ENCODE measurements at places on chromosomes 11 and 22.

DNA sequence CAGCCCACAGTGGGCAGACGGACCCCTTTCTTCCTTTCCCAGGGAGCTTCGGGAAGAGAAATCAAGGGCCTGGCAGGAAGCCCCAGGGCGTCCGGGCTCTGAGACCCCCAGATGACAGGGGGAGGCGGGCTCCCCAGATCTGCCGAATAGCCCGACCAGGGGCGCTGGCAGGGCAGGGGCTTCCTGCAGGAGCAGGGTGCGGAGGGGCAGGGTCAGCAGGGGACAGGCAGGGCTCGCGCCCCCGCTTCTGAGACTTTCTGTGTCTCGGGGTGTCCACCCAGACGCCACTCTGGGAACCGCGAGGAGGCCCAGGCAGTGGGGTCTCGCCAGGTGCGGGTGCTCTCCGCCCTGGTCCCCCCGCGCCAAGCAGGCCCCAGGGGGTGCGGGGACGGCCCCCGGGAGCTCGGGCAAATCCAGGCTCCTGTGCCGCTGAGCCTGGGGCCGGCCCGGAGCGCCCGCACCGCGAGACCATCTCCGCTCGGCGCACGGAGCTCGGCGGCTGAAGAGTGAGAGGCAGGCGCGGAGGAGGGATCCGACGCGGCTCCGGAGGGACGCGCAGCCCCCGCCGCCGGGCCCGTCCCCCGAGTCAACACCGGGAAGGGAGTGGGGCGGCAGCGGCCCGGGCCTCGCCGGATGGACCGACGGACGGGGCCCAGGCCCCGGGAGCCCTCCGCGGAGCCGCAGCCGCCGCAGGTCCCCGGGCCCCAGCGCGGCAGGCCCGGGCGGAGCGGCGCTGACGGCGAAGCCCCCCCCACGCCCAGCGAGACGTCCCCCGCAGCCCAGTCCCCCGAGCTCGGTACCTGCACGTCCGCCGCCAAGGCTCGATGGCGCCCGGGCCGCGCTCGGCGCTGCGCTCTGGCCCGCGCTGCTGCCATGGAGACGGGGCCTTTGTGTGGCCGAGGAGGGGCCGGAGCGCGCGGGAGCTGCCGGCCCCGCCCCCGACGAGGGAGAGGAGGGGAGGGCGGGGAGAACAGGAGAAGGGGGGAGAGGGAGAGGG is at the start of gene PLXNB2:
Gene PLXNB2 (minus strand): TSS at position 894 of the 997 bp plus-strand sequence. CDS start 17,062 bp downstream, outside the sequence.
- no peaks in the 10 kb centered on the region for H3K36me3 ChIP-seq
- no peak for DNase-seq
- H3K27ac ChIP-seq = no peak within 1 kb of the TSS
- peak within 1 kb of the TSS; percentile 66 for H3K4me3 ChIP-seq
- H3K4me1 ChIP-seq = peaks cover 5% of the 10 kb centered on the region
- peaks cover 23% of the 10 kb centered on the region for H3K27me3 ChIP-seq

GRCh38 chr22:42397332-42398249 is 34.6 kb downstream of the NFAM1 start:
- DNase-seq = no peak
- H3K4me3 ChIP-seq = no peak overlapping the region
- peaks cover 14% of the 10 kb centered on the region for H3K4me1 ChIP-seq
- H3K27me3 ChIP-seq = no peaks in the 10 kb centered on the region
- no peak overlapping the region for H3K27ac ChIP-seq

GRCh38 chr11:34988294-34989255 is 72.2 kb downstream of the PDHX start:
- H3K27me3 ChIP-seq = no peaks in the 10 kb centered on the region
- H3K4me1 ChIP-seq = peaks cover 20% of the 10 kb centered on the region
- H3K36me3 ChIP-seq = peaks cover 12% of the 10 kb centered on the region
- DNase-seq = no peak
- no peak overlapping the region for H3K4me3 ChIP-seq

GRCh38 chr11:36404831-36405230 is 105.2 kb downstream of the TRAF6 start:
- H3K4me3 ChIP-seq = no peak overlapping the region
- H3K4me1 ChIP-seq = peaks cover 60% of the 10 kb centered on the region
- H3K36me3 ChIP-seq = peaks cover 66% of the 10 kb centered on the region
- H3K27me3 ChIP-seq = no peaks in the 10 kb centered on the region
- DNase-seq = no peak
- H3K27ac ChIP-seq = no peak overlapping the region

DNA sequence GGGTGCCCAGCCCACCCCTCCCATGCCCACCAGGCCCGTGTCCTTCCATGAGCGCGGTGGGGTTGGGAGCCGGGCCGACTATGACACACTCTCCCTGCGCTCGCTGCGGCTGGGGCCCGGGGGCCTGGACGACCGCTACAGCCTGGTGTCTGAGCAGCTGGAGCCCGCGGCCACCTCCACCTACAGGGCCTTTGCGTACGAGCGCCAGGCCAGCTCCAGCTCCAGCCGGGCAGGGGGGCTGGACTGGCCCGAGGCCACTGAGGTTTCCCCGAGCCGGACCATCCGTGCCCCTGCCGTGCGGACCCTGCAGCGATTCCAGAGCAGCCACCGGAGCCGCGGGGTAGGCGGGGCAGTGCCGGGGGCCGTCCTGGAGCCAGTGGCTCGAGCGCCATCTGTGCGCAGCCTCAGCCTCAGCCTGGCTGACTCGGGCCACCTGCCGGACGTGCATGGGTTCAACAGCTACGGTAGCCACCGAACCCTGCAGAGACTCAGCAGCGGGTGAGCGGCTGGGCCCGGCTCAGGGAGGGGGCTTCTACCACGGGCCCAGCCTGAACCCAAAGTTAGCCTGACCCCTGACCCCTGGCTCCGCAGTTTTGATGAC is 3.0 kb downstream of the PKP3 start:
- H3K27ac ChIP-seq = no peak overlapping the region
- H3K4me3 ChIP-seq = peak overlapping the region; percentile 47
- DNase-seq = no peak

DNA sequence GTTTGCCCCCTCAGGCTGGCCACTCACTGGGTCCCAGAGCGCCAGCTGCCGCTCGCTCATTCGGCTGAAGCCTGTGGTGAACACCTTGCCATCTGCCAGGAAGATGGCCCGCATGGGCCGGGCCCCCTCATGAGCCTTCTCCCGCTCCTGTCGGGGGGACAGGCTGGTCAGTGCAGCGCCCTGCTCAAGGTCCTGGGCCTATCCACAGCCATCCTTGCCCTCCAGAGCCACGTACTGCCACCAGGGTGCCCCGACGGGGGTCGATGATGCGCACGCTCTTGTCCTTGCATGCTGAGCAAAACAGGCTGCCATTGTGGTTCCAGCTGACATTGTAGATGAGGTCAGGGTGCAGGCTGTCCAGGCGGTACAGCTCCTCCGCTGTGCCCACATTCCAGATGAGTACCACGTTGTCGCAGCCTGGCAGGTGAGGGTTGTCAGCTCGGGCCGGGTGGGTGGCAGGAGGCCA is 2.1 kb downstream of the CORO1B start:
- peaks cover 58% of the 10 kb centered on the region for H3K4me1 ChIP-seq
- no peak for DNase-seq
- H3K27ac ChIP-seq = peak overlapping the region; percentile 97

DNA sequence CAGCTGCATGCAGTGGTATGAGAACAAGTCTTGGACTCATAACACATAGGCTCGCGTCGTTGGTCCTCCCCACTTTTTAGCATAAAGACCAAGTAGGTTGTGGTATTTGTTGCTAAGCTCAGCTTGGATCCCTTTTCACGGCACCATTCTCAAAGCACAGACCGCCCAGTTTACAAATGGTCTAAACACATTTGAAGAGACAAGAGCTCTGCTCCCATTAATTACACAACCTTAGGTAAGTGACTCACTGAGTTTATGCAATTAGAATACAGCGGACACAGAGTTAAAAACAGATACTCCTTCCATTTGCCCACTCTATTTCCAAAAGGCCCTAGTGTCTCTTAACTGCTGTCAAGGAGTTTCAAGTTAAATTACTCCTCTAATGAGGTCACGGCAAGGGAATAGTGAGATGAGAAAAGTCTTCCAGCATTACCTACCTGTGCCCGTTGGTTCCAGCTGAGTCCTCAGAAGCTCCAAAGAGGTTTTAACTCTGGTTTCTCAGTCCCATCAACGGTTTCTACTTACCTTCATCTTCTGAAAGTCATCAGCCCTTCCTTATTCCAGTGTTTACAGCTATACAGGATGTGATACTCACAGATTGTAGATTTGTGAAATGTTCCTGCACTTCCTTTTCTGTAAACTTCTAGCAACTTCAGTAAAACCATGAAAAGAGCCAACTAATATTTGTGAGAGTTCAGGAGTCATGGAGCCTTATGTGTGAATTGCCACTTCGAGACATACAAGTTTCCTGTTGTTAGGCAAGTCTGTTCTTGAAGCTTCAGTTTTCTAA is at the start of gene MS4A6A:
Gene MS4A6A (minus strand): TSS at position 543 of the 790 bp plus-strand sequence. CDS start 1,356 bp downstream, outside the sequence.
- H3K27ac ChIP-seq = no peak within 1 kb of the TSS
- no peak within 1 kb of the TSS for H3K4me3 ChIP-seq
- no peaks in the 10 kb centered on the region for H3K4me1 ChIP-seq
- H3K36me3 ChIP-seq = no peaks in the 10 kb centered on the region

GRCh38 chr22:22871536-22872278 is 15.9 kb upstream of the IGLL5 start:
- no peak for DNase-seq
- no peaks in the 10 kb centered on the region for H3K27me3 ChIP-seq
- H3K4me1 ChIP-seq = peaks cover 46% of the 10 kb centered on the region
- no peak overlapping the region for H3K4me3 ChIP-seq
- no peak overlapping the region for H3K27ac ChIP-seq
- peaks cover 2% of the 10 kb centered on the region for H3K36me3 ChIP-seq

GRCh38 chr22:46361826-46362202 is 26.3 kb downstream of the TRMU start:
- H3K4me1 ChIP-seq = no peaks in the 10 kb centered on the region
- no peaks in the 10 kb centered on the region for H3K36me3 ChIP-seq
- H3K4me3 ChIP-seq = no peak overlapping the region
- peaks cover 8% of the 10 kb centered on the region for H3K27me3 ChIP-seq
- no peak for DNase-seq

DNA sequence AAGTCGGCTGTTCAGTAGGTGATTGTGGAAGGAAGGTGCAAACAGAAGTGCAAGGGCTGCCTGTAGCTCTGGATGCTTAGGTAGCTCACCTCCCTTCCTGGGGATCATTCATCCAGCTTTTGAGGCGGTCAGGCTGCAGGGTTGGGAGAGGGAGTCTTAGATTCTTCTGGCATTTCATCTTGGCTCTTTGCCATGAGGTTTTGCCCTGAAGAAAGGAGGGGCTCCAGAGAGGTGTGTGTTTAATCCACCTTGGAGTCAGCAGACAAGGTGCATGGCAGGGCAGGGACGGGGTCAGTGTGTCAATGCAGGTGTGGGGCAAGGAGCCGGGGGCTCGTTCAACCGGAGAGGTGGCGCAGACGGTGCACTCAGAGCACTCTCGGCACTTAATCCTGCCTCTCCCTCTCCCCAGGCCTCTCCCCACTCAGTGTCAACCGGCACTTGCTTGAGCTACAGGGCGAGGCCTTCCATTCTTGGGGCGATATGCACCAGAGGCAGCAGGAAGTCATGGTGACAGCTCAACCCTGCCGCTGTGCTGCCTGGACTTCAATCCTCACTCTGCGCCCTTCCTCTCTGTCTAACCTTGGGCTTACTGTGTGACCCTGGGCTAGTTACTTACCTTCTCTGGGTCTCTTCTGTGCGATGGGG is 7.2 kb downstream of the ADAMTS15 start:
- H3K27ac ChIP-seq = no peak overlapping the region
- DNase-seq = no peak
- no peaks in the 10 kb centered on the region for H3K36me3 ChIP-seq
- no peak overlapping the region for H3K4me3 ChIP-seq
- no peaks in the 10 kb centered on the region for H3K4me1 ChIP-seq

DNA sequence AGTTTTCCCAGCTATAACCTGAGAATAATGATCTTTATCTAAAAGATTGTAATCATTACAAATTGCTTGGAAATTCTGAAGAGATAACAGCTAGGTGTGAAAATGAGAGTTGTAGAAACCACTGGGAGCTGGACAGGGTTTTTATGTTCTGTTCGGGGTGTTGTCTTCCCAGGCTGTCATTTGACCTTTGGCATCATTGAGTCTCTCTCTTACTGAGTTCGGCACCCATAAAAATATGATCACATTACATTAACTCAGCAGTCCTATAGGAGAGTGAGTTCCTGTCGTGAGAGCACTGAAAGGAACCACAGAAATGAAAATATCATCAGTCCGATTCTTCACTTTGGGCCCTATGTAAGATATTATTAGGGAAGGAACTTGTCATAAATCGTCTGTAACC is 29.3 kb downstream of the KIRREL3 start:
- no peaks in the 10 kb centered on the region for H3K36me3 ChIP-seq
- H3K4me1 ChIP-seq = no peaks in the 10 kb centered on the region
- no peak for DNase-seq
- H3K27me3 ChIP-seq = peaks cover 50% of the 10 kb centered on the region
- no peak overlapping the region for H3K27ac ChIP-seq

GRCh38 chr11:13174090-13174489 is 103.5 kb upstream of the BMAL1 start:
- no peak overlapping the region for H3K4me3 ChIP-seq
- no peak for DNase-seq
- no peaks in the 10 kb centered on the region for H3K4me1 ChIP-seq
- H3K27me3 ChIP-seq = peaks cover 55% of the 10 kb centered on the region

DNA sequence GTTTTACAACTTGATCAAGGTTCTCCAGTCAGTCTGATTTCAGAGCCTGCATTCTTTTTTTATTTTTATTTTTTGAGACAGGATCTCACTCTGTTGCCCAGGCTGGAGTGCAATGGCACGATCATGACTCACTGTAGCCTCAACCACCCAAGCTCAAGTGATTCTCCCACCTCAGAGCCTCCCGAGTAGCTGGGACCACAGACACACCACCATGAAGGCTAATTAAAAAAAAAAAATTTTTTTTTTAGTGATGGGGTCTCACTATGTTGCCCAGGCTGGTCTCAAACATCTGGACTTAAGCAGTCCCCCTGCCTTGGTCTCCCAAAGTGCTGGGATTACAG is 117.2 kb upstream of the NAV2 start:
- H3K27me3 ChIP-seq = peaks cover 36% of the 10 kb centered on the region
- DNase-seq = no peak
- no peak overlapping the region for H3K4me3 ChIP-seq
- H3K4me1 ChIP-seq = no peaks in the 10 kb centered on the region
- H3K27ac ChIP-seq = no peak overlapping the region

DNA sequence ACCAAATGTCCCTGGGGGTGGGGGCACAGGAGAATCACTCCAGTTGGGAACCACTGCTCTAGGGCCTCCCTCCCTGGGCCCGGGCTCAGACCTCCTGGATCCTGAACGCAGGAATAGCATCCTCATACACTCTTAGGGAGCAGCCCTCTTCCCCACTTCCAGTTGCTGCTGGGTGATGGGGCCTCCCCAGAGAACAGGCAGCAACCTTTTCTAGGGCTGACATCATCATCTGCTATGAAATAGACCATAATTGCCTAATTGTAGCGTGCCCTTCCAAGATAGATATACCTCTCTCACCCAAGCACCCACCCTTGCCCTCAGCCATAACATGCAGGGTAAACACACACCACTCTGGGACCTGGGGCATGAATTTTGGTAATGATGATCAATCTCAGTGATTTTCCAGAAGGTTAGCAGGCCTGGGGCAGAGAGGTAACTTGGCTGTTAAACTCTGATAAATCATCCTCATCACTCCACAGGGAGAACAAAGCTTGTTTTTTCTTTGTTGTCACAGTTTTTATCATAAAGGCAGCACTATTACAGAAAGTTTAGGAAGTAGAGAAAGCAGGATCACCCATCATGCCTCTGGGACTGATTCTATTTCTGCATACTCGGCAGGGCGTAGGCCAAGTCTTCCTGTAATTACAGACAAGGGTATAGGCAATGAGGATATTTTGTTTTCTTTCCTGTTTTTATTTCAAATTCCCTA is 88.3 kb upstream of the PRDM11 start:
- no peak overlapping the region for H3K4me3 ChIP-seq
- DNase-seq = no peak
- no peaks in the 10 kb centered on the region for H3K4me1 ChIP-seq
- H3K27me3 ChIP-seq = peaks cover 9% of the 10 kb centered on the region

Data from central memory CD8-positive, alpha-beta T cell (primary cell).